ENCODE measurements at places on chromosomes 16 and 17.

- no peak for DNase-seq
Observed at GRCh38 chr17:73770849-73771229, 126.6 kb upstream of the SDK2 start.

DNA sequence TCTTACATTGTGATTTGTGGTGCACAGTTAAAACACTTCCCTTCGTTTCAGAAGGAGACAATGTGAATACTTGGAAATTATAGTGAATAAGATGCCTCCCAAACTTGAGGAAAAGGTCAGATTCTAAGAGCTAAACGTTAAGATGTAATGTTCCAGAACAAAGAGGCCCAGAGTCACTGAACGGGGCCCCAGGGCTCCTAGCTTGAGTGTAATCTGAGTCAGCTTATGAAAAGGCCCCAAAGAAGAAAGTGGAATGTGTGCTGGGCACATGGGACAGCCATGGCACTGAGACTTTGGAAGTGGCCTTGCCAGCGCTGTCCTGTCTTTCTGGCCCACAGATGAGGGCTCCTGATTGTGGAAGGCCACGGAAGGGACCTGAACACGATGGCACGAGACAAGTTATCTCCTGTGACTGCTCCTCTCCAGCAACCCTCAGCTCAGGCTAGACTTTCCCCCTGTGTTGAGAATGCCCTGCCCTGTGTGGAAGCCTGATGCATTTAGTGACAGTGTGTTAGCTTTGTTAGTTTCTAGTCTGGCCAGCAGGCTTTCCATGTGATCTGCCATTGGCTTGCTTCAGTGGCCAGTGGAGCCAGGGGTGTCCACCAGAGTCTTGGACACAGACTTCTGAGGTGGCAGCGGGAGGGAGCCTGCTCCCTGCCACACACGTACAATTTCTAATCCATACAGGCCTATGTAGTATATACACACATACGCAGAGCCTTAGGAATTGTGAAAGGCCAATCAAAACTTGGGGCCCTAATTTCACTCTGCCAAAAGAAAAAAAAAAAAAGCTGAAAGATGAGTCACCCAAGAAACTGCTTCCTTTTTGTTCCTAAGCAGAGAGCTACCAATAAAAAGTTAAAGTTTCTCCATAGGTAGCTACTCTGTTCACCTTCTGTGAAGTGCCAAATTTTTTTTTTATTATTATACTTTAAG, 13.1 kb downstream of the SPATA33 start:
- DNase-seq: peak; percentile 25

DNA sequence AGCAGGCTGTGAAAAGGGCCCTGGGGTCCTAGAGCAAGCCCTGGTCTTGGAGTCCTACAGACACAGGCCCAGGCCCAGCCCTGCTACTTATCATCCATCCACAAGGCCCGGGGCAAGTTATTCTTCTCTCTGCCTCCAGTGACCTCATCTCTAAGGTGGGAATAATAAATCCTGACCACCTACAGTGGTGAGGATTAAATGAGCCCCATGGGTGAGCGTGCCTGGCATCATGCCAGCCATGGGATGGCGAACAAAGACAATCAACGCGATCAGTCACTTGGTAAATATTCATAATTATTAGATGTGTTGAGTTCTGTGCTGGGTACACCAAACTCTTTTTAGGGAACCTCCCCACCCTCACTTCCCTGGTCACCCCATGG, 5.5 kb downstream of the KRT15 start:
- no peak for DNase-seq

DNA sequence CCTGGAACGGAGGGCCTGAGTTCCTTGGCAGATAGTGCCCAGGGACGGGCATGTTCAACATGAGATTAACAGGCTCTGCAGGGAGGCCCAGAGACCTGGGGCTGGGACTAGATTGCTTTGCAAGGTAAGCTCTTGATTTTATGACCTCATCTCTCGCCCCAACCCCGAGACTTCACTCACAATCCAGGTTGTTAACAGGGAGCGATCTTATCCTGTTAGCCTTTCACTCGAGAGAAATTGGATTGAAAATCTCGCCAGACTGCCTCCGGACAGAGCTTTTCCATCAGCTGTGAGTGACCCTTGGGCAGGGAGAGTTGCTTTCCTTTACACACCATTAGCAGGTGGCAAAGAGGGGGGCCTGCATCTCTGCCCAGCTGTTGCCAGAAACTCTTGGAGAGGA, 521.7 kb upstream of the EEF2KMT start:
- no peak for DNase-seq

GRCh38 chr17:37295888-37296287, 79.9 kb upstream of the C17orf78 start:
- no peak for DNase-seq

GRCh38 chr17:61385577-61386236, 13.9 kb upstream of the TBX2 start:
- DNase-seq: no peak

DNA sequence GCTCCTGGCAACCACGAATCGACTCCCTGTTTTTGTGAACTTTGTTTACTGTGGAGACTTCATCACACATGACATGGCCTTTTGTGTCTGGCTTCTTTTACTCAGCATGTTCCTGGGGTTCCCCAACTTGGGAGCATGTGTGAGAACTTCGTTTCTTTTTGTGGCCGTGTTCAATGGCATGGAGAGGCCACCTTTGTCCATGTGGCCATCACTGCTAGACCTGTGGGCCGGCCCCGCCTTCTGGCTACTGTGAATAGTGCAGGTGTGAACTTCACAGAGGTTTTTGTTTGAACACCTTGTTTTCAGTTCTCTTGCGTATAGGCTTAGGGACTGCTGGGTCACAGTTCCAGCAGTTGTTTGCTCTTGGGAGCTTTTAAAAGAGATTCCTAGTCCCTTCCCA, 5.7 kb upstream of the SLC38A8 start:
- no peak for DNase-seq

DNA sequence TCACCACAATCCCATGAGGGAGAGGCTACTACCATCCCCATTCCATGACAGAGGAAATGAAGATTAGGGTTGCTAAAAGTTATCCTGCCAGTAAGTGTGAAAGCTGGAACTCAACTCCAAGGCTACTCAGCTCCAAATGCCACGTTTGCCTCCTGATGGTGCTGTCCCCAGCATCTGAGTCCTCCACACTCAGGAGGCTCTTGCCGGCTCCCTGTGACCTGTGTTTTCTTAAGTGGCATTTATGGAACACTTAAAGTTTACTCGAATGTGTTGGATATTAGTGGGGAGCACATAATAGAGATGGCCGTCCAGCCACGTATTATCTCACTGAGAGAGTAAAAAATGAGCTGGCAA, 267.9 kb downstream of the CBLN1 start:
- no peak for DNase-seq

DNA sequence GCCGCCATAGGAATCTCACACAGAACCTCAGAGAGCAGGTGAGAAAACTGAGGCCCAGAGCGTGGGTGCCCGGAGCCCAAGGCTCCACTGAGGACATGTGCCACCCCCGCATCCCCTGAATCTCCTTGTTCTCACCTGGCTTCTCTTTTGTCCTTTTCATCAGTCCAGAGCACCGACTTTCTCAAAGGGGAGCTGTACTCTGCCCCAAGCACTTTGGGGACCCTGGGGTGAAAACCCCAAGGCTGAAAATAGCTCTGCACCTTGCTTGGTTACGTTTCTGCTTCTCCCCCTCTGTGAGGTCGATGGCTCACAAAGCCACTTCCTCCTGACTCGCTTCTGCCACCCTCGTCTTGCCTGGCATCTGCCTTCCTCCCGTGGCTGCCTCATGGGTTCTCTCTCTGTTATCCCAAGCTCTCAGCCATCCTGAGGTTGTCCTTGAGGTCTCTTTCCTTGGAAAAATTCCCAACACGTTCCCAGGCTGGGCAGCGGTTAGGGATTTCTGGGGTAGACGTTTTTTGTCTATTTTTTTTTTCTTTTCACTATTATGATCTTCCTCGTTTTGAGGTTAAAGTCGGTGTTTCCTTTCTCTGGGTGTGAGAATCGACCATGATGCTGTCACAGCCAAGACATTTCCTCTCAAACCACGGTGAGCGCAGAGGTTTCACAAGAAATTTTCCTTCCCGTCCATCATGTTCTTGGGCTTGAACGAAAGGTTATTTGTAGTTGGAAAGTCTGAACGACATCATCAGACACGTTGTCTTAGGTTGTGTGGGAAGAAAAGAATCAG, 37.2 kb downstream of the IRF8 start:
- peak; percentile 11 for DNase-seq

DNA sequence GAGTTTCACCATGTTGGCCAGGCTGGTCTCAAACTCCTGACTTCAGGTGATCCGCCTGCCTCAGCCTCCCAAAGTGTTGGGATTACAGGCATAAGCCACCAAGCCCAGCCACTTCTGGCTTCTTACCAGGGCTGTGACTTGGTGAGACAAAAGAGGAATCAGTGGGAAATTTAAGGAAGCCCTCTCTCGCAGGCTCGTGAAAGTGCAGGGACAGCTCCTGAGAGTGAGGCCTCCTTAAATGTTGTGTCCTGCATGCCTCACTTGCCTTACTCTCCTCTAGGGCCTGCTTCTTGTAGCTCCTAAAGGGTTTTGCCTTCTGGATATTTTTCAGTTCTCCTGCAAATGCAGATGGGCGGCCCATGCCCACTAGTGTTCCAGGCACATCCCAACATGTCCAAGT, 5.2 kb downstream of the AHSP start:
- no peak for DNase-seq

GRCh38 chr16:74521691-74522090, 85.2 kb downstream of the GLG1 start:
- peak; percentile 49 for DNase-seq

GRCh38 chr16:70298988-70299938, at the start of gene DDX19B:
Gene DDX19B (plus strand): TSS chr16:70299186. CDS start chr16:70299298, 112 bp downstream.
- peak; percentile 75 for DNase-seq

- peak; percentile 51 for DNase-seq
Observed at GRCh38 chr16:87851601-87852000, 17.7 kb downstream of the SLC7A5 start.

GRCh38 chr16:31083556-31083955, 5.2 kb downstream of the PRSS53 start:
- DNase-seq: no peak

- no peak for DNase-seq
Observed at GRCh38 chr16:49740256-49740655, 115.7 kb downstream of the ZNF423 start.

- DNase-seq: no peak
Observed at GRCh38 chr17:13297183-13297582, 279.4 kb upstream of the ELAC2 start.

- DNase-seq: no peak
Observed at GRCh38 chr17:82054351-82055022, 2.8 kb downstream of the GPS1 start.

DNA sequence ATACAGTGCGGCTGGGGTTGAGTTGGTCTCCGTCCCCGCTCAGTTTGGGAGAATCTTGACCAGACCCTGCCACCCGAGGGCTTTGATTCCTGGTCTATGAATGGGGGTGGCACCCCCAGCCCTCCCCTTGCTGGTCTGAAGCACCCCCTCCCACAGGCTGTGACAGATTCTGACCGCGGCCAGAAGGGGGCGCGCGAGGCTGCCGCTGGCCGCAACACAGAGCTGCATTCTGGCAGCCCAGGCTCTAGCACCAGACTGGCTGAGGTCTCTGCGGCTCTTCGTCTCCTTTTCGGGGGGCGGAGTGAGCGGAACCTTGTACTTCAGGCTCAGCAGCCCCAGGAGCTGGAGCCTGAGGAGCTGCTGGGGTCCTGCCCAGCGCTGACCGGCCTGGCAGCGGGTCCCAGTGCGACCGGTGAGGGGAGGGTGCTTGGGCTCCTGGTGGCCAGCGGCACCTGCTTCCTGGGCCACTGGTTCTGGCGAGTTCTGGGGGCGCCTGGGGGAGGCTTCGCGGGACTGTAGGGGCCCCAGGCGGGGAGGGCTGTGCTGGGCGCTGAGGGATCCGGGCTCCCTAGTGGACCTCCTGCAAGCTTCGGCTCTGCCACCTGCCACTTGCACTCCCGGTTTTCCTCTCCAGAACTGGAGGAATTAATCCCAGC, 1011.6 kb downstream of the KCNJ18 start:
- no peak for DNase-seq

DNA sequence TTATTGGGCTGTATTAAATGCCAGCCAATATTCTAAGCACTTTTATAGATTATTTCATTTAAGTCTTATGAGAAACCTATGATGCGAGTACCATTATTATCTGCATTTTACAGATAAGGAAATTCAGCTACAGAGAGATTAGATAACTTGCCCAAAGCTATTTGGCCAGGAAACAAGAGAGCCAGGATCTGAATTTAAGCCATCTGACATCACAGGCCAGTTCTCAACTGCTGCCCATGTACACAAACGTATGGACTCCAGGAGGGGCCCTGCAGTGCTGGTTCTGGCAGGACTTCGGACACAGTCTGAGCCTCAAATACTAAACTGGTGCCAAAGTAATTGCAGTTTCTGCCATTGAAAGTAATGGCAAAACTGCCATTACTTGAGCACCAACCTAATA, 40.2 kb downstream of the CPPED1 start:
- no peak for DNase-seq

GRCh38 chr16:71289732-71290062, 495 bp upstream of the CMTR2 start:
- no peak for DNase-seq

GRCh38 chr16:74104022-74104421, 192.6 kb upstream of the PSMD7 start:
- DNase-seq: no peak

GRCh38 chr16:57358527-57359095, at the start of gene CCL22:
Gene CCL22 (plus strand): TSS chr16:57358783. CDS start chr16:57358817, 34 bp downstream.
- DNase-seq: no peak

GRCh38 chr17:8707332-8708024, 37.2 kb downstream of the CCDC42 start:
- peak; percentile 40 for DNase-seq

DNA sequence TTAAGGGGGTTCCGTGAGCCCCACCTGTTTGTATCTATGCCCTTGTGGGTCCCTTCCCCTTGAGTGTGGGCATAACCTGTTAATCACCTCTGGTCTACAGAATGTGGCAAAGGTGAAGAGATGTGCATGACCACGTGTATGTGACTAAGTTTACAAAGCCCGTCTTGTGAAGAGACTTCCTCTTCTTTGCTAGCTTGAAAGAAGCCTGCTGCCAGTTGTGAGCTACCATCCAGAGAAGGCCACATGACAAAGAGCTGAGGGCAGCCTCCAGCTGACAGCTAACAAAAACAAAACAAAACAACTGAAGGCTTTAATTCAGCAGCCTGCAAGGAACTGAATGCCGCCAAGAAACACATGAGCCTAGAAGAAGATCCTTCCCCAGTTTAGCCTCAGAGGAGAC, 112.0 kb downstream of the AXIN2 start:
- no peak for DNase-seq

GRCh38 chr16:12215277-12216105, 239.0 kb downstream of the SNX29 start:
- peak; percentile 23 for DNase-seq

DNA sequence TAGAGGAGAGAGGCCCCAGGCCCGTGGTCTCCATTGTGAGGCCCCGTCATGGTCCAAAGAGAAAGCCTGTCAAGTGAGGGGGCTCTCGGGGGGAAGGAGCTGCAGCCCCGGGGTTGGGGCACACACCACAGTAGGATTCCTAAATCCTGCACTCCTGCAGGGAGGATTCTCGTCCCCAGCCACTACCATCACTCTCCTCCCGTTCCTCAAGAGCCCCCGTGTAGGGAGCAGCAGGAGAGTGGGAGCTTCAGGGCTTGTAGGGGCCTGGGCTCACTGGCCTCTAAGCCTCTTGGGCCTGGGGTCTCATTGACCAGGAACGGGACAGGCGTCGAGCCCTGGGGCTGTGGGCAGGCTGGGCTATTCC, 821 bp downstream of the C16orf86 start:
- no peak for DNase-seq

- no peak for DNase-seq
Observed at GRCh38 chr16:57358086-57358420, 530 bp upstream of the CCL22 start.
